ENCODE measurements at places on chromosomes 5 and 9. TPM values are rescaled to one million over a fixed set of nuclear protein-coding genes. Genes with fewer than 3 reads are reported as not detected.

SEMA4D gene
- 23.3 TPM for polyA plus RNA-seq

GRCh38 chr5:76365561-76365960 lies 37.5 kb upstream of the IQGAP2 start:
- DNase-seq = no peak

DNA sequence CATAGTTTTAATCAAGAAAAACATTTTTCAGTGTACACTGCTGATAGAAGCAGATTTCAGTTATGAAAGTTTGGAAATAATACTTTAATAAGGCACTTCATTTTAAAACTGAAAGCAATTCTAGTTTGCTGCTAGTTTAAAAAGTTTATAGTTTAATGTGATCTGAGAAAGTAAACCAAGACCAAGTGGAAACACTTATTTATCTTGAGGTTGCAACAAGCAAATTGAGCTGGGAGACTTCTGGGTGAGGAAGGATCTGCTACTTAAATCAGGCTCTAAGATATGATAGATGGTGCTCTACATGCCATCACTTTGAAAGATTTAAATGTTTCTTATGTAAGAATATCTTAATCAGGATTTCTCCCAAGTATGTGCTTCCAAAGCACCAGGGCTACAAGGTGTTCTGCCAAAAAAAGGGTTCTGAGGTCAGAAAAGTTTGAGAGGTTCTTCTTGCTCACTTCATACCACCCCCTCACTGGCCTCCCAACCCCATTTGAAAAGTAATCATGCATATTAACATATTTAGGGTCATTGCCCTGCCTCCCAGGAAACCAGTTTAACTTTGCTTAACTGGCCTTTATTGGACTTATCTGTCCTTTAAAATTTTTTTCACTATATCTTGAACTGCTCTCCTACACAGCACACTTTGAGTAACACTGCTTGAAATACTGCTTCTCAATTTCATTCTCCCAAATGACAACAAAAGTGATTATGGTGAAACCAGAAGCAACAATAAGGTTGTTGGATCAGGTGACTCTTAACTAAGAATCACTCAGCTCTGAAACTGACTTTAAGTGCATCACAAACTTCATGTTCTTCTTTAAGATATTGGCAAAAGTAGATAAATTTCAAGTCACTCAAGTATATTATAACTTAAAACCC lies 15.5 kb downstream of the SLC44A1 start:
- no peak for DNase-seq

DNA sequence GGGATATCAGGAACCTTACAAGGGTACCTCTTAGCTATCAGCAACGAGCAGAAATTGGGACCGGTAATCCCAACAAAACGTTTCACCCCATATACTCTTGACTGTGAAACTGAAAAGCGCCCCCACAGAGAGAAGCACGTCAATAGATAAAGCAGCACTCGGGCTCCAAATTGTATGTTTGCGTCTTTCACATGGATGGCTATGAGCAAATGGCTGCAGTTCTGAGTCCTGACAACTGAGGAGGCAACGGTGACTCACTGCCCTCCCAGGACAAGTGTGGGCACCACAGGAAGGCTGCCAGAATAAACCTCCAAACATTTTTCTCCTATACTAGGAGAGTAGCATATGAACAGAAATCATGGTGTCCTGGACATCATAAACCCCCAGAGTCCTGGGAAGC lies 36.6 kb downstream of the SEMA4D start:
- DNase-seq = no peak

GRCh38 chr9:104240890-104241289 lies 146.8 kb downstream of the SMC2 start:
- DNase-seq = no peak

GRCh38 chr5:97095318-97095732 lies 47.1 kb downstream of the LIX1 start:
- no peak for DNase-seq

DNA sequence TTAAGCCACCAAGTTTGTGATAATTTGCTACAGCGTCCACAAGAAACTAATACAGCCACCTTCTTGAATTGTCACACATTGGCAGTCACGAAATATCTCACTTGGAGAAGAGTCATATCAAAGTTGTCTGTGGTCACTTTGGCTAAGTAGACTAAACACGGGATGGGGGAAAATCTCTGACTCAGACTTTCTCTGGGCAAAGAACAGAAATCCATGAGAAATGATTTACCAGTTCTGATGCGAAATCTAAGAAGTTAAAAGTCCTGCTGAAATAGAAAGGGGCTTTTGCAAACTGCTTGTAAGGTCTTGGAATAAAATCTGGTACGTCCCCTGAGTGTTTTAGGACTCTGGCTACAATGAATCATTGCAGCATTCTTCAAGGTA lies 158.4 kb downstream of the COL23A1 start:
- no peak for DNase-seq

GRCh38 chr5:56812110-56812509 lies 3.2 kb upstream of the MAP3K1 start:
- DNase-seq = no peak

DNA sequence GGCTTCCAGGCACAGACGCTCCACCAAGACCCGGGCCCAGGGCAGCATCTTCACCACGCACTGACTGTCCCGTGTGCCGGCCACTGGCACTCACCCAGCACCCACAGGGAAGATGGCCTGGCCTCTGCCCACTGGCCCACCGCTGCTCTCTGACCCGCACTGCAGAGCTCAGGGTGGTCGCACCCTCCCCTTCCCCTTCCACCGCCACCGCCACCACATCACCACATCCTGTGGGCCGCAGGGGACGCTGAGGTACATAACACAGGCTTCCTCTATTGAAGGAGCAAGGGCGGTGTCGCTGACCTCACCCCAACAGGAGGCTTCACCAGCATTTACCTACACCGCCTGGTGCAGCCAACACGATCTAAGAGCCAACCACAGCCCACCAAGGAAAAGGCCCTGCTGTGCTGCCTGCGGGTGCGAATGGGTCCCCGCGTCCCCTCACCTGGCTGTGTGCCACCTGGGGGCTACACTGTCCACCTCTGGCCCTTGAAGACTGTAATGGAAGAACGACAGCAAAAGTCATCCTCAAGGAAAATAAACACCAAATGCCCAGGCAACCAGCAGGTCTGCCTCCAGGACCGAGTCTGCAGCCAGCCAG lies 101.8 kb downstream of the CAMSAP1 start:
- DNase-seq = no peak

GRCh38 chr5:77893225-77893860 lies 117.2 kb upstream of the TBCA start:
- DNase-seq = no peak
